ENCODE measurements at places on chromosomes 5 and 9.

DNA sequence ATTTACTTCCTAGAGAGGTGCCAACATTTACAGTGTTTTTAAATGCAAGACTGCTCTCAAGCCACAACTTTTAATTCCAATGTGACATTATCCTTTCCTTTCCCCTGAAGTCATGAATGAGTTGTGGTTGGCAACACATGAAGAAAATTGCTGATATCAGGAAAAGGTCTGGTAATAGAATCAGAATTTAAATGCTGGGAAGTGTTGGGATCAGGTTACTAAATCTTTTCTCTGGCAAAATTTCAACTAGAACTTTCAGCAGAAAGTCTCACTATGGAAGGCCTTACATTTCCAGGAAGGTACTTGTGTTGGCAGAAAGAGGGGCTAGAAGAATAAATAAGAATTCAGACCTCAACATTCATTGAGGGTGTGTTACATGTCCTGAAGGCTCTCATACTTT lies 10.6 kb upstream of the SLC44A1 start:
- no peak for DNase-seq

GRCh38 chr5:17895288-17896033 lies 261.2 kb downstream of the TAF11L14 start:
- DNase-seq: no peak

DNA sequence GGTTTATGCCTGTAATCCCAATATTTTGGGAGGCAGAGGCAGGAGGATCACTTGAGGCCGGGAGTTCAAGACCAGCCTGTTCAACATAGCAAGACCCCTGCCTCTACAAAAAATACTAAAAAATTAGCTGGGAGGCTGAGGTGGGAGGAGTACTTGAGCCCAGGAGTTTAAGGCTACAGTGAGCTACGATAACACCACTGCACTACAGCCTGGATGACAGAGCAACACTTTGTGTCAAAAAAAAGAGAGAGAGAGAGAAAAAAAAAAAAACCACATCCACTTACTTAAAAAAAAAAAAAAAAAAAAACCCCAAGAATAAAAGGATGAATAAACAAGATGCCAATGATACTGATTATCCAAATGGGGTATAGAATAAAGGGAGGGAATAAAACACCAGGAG lies 14.4 kb downstream of the CARNMT1 start:
- no peak for DNase-seq

- no peak for DNase-seq
Measured at GRCh38 chr9:12439267-12439666, 253.9 kb upstream of the TYRP1 start.

GRCh38 chr9:114774524-114774923 lies 31.3 kb downstream of the TNFSF15 start:
- no peak for DNase-seq

DNA sequence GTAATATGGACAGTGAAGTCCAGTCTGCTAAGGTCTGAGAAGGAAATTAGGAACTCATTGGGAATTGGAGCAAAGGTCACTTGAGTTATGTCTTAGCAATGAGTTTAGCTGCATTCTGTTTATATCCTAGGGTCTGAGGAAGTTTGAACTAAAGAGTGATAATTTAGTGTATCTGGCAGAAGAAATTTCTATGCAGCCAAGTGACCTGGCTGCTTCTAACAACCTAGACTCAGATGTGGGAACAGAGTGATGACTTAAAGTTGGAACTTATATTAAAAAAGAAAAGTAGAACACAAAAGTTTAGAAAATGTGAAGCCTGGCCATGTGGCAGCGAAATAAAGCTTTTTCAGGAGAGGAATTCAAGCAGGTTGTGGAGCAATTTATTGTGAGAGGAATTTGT lies 106.2 kb downstream of the PRDM9 start:
- no peak for DNase-seq

- DNase-seq: no peak
Measured at GRCh38 chr9:84557751-84558150, 111.8 kb upstream of the NTRK2 start.

DNA sequence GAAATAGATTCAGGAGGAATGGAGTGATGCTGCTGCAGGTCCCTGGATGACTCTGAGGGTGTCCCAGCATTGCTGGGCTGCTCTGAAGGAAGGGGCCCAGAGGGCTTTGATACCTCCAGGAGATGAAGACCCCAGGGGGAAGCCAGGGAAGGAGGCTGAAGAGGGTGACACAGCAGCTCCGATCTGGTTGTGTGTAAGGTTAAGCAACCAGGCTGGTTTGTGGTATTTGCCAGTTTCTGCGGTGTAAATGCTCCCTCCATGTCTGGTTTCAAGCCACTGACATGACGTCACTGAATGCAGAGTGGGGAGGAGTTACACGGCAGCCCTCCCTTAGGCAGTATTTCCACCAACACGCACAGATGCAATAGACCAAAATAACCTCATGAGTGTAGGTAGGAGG lies 40.0 kb upstream of the ORM1 start:
- DNase-seq: no peak

GRCh38 chr9:109319017-109319625 lies 1.7 kb downstream of the EPB41L4B start:
- DNase-seq: no peak

- DNase-seq: no peak
Measured at GRCh38 chr5:50710838-50711237, 44.4 kb downstream of the PARP8 start.

GRCh38 chr9:88533951-88534455 lies 975 bp upstream of the NXNL2 start:
- DNase-seq: no peak

DNA sequence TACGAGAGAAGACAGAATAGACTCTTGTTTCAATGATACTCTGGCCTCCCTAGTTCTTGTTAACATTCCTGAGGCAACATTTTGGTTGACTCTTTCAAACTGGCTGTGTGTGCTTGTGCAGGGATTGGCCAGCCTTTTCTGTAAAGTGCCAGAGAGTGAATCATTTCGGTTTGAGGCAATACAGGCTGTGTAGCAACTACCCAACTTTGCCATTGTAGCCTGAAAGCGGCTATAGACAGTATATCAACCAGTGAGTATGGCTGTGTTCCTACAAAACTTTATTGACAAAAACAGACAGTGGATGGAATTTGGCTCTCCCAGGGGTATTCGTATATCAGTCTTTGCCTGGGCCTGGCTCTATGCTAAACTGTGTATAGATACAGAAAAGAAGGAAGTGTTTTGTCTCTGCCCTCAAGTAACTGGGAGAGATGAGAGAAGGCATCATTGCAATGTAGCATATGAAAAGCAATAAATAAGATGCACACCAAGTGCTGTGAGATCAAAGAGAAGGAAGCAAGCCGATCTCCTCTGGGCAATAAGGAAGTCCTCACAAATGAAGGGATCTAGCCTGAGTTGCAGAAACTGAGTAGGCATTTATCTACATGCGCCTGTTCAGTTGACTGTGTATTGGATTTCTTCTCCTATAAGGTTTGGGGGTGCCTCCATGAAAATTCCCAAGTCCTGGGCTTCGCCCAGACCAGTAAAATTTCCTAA lies 568.0 kb upstream of the KLF4 start:
- DNase-seq: no peak

GRCh38 chr5:151148583-151148982 lies 9.0 kb downstream of the ANXA6 start:
- no peak for DNase-seq

DNA sequence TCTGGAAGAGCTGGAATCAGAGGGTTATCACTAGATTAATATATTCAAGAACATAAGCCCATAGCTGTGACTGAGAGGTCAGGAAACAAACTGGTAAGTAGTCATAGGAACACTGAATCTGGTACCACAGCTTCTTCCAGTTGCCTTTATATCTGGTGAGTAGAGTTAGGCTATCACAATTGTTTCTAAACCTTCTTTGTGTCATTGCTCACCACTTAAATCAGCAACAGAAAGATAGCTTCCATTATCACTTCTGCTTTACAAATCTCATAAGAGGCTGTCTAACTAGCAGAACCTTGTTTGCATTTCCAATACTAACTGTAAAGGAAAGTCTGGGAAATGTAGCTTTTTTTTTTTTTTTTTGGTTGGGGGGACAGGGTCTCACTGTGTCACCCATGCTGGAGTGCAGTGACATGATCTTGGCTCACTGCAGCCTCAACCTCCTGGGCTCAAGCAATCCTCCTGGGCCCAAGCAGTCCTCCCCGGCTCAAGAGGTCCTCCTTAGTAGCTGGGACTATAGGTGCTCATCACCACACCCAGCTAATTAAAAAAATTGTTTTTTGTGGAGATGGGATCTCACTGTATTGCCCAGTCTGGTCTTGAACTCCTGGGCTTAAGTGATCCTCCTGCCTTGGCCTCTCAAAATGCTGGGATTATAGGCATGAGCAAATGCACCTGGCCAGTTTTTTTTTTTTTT lies 22.0 kb downstream of the CDC42SE2 start:
- no peak for DNase-seq

GRCh38 chr9:83068414-83068813 lies 5.5 kb upstream of the RASEF start:
- DNase-seq: no peak

GRCh38 chr5:104815212-104815611 lies 1252.6 kb upstream of the NUDT12 start:
- no peak for DNase-seq

GRCh38 chr9:89845862-89846261 lies 241.1 kb downstream of the GADD45G start:
- no peak for DNase-seq

- no peak for DNase-seq
Measured at GRCh38 chr9:104009826-104010225, 84.3 kb upstream of the SMC2 start.

- no peak for DNase-seq
Measured at GRCh38 chr5:132648355-132648754, 9.6 kb upstream of the IL13 start.

DNA sequence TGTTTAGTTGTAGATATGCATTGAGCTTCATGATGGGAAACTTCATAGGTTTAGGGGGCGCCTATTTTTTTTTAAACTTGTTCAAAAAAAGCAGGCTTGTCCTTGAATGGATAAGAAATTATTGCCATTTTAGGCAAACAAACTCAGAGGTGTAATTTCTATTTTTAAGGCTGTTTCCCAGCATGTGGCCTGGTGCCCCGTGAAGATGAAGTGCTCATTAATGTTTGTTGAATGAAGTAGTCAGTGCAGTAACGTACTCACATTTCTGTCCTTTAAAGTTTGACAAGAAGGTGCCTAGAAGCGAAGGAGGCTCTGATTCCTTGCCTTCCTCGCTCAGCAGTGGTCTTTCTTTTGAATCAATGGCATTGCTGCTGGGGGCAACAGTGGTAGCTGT lies 54.3 kb downstream of the ZNF618 start:
- DNase-seq: no peak

- no peak for DNase-seq
Measured at GRCh38 chr9:78865737-78866136, 568.8 kb downstream of the PSAT1 start.

GRCh38 chr5:66708368-66708767 lies 112.2 kb downstream of the MAST4 start:
- DNase-seq: no peak

- DNase-seq: no peak
Measured at GRCh38 chr5:91070761-91071550, 312.2 kb downstream of the ARRDC3 start.

- DNase-seq: no peak
Measured at GRCh38 chr5:172403189-172403796, 51.0 kb downstream of the SH3PXD2B start.

- no peak for DNase-seq
Measured at GRCh38 chr5:163535290-163535689, 29.9 kb downstream of the MAT2B start.

- no peak for DNase-seq
Measured at GRCh38 chr5:1037671-1038416, 29.2 kb downstream of the NKD2 start.

GRCh38 chr9:112884721-112885120 lies 6.0 kb downstream of the SLC46A2 start:
- DNase-seq: no peak

GRCh38 chr9:22040760-22041159 lies 31.7 kb upstream of the CDKN2B start:
- DNase-seq: no peak

DNA sequence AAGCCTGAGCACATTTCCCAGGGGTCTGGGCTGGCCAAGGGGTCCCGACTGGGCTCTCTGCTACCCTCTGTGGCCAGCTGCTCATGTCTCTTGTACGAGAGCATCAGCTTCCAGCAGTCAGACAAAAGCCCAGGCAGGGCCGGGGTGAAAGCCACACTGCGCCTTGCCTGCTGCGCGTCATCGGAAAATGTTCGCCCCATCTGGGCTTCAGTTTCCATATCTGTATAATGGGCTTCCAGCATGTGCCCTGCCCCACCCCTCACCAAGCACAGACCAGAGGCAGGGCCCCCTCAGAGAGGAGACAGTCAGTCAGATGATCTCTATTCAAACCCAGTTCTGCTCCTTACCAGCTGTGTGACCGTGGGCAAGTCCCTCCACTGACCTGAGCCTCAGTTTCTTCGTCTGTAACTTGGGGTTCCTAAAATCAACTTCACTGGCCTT lies 8.0 kb upstream of the GRHPR start:
- no peak for DNase-seq

GRCh38 chr5:140182803-140183367 lies 7.9 kb downstream of the CYSTM1 start:
- DNase-seq: no peak

DNA sequence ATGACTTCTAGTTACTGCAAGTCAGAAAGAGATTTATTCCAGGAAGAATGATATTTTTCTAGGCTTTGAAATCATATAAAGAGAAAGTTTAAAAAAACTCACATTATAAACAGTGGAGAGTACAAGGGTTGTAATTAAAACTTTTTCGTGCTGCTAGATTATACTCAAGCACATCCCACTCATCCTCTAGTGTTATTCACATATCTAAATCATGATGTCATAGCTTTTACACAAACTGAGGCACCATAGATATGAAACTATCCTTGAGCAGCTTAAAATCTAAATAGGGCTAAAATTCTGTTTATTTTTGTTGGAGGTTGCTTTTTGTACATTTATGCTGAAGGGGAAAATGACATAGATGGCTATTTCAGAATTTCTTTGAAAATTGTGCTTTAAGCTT lies 30.0 kb downstream of the TENT2 start:
- no peak for DNase-seq

DNA sequence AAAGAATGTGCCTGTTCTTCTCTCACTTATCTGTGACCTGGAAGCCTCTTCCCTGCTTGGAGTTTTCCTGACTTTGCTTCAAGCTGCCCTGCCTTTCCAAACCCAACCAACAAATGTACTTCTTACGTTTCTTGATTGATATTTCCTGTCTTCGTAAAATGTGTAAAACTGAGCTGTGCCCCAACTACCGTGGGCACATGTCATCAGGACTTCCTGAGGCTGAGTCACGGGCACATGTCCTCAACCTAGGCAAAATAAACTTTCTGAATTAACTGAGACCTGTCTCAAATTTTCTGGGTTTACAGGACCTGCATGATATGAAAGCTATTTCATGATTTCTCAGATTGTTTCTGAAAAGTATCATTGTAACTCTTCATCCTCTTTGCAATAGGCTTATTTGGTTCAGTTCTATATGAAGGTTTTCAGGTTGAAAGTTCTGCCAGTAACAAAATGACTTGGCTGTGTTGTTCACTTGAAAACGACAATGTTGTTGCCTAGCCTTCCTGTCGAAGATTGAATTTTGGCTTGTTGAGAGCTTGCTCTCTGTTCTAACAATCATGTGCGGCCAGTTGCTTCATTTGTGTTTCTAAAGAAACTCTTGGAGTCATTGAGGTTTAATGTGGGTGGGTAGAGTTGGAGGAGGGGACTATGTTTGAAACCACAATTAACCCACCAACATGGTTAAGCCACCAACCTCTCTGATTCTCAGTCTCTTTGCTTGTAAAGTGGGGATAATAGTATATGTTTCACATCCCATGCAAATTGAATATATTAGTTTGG lies 145.6 kb downstream of the FBXL7 start:
- DNase-seq: no peak

GRCh38 chr5:124136609-124137008 lies 609.8 kb downstream of the ZNF608 start:
- DNase-seq: no peak

- DNase-seq: no peak
Measured at GRCh38 chr9:87713278-87713987, 12.5 kb upstream of the CTSL start.
